Hippocampal formation (tissue), 2 donors: ENCODE measurements at places on chromosomes 2 and 18.

- DNase-seq, result no peak
Measured at GRCh38 chr18:7743256-7743655, 176.1 kb downstream of the PTPRM start.

GRCh38 chr2:181462033-181462432 lies 4.8 kb downstream of the ITGA4 start:
- DNase-seq, result no peak

DNA sequence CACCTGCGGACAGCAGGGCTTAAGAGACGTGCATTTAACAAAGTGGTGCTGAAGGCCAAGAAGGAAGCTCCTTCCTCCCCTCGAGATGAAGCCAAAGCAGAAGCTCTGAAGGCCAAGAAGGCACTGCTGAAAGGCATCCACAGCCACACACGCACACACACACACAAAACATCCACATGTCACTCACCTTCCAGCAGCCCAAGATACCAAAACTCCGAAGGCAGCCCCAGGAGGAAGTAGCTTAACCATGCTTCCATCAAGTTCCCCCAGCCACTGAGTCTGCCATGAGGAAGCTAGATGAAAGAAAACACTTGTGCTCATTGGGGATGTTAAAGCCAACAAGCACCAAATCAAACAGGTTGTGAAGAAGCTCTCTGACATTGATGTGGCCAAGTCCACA lies 175.7 kb upstream of the POU3F3 start:
- DNase-seq, result no peak

DNA sequence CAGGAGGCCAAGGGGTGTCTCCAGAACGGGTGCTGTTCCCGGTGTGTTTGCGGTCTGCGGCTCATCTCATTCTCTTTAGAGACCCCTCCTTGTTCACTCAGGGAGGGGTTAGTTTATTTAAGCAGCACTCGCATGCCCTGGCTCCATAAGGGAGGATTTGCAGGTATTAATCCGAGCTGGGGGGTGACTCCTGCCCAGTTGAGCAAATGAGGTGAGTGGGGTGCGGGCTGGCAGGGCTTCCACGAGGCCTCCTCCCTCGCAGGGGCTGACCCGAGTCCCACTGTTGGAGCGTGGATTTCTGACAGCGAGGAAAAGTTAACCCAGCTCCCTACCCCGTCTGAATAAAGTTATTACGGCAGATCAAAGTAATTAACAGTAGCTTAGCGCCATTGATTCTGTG lies 371.8 kb upstream of the SALL3 start:
- DNase-seq, result no peak

DNA sequence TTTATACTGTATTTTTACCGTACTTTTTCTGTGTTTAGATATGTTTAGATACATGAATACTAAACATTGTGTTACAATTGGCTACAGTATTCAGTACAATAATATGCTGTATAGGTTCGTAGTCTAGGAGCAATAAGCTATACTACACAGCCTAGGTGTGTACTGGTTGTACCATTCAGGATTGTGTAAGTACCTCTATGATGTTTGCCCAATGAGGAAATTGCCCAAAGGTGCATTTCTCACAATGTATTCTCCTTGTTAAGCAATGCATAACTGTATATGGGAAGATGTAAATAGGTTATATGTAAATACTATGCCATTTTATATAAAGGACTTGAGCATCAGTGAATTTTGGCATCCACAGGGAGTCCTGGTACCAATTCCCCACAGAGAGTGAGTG lies 10.7 kb downstream of the EIF2AK2 start:
- no peak for DNase-seq

DNA sequence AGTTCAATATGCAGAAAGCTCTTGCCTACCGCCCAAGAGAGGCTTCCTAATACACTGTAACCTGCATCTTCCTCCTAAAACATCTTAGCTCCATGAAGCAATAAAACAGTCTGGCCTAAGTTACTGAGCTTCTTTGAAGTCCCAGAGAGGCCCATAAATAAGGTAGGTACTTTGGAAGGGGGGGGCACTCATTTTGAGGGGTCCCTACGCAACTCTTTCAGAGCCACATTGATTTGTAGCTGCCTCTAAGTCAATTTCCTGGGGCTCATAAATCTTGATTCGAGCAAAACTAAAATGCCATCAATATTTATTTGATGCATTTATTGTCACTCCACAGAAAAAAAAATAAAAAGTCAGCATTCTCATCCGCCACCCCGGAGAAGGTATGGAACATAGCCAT lies 60.4 kb upstream of the SIX2 start:
- no peak for DNase-seq

- DNase-seq, result no peak
Measured at GRCh38 chr2:64489081-64489751, 34.9 kb upstream of the AFTPH start.

DNA sequence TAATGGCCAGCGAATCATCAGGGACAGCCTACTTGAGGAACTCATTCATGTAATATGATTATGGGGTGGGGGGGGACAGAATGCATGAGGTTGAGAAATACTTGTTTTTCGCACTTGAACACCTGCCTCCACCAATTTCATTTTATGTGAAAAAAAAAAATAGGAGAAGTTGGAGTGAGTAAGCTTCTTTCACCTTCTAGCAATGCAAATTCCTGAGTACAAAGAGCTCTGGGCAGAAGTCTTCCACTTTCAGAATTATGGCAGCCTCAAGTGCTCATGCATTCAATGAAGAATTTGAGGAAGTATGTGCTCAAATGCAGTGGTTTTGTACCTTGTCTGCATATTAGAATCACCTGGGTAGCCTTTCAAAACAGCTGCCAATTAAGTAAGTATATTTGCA lies 40.1 kb upstream of the GPD2 start:
- no peak for DNase-seq

GRCh38 chr2:149984311-149984710 lies 396.7 kb upstream of the MMADHC start:
- no peak for DNase-seq

- DNase-seq, result no peak
Measured at GRCh38 chr18:79983793-79984192, 4.6 kb downstream of the TXNL4A start.

DNA sequence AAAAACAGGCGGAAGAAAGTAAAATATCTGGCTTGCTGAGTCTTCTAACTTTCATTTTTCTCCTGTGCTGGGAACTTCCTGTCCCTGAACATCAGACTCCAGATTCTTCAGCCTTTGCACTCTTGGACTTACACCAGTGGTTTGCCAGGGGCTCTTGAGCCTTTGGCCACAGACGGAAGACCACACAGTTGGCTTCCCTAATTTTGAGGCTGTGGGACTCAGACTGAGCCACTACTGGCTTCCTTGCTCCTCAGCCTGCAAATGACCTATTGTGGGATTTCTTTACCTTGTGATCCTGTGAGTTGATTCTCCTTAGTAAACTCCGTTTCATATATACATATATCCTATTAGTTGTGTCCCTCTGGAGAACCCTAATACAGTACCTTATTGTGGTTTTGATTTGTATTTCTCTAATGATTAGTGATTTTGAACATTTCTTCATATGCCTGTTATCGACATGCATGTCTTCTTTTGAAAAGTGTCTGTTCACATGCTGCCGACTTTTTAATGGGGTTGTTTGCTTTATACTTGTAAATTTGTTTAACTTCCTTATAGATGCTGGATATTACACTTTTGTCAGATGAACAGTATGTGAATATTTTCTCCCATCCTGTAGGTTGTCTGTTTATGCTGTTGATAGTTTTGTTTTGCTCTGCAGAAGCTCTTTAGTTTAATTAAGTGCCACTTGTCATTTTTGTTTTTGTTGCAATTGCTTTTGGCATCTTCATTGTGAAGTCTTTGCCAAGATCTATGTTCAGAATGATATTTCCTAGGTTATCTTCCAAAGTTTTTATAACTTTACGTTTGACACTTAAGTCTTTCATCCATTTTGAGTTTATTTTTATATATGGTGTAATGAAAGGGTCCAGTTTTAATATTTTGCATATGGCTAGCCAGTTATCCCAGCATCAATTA lies 348.8 kb upstream of the SETBP1 start:
- DNase-seq, result no peak

- no peak for DNase-seq
Measured at GRCh38 chr2:150526827-150527226, 39.4 kb upstream of the RND3 start.

GRCh38 chr2:10497797-10498251 lies 49.7 kb upstream of the ODC1 start:
- no peak for DNase-seq

DNA sequence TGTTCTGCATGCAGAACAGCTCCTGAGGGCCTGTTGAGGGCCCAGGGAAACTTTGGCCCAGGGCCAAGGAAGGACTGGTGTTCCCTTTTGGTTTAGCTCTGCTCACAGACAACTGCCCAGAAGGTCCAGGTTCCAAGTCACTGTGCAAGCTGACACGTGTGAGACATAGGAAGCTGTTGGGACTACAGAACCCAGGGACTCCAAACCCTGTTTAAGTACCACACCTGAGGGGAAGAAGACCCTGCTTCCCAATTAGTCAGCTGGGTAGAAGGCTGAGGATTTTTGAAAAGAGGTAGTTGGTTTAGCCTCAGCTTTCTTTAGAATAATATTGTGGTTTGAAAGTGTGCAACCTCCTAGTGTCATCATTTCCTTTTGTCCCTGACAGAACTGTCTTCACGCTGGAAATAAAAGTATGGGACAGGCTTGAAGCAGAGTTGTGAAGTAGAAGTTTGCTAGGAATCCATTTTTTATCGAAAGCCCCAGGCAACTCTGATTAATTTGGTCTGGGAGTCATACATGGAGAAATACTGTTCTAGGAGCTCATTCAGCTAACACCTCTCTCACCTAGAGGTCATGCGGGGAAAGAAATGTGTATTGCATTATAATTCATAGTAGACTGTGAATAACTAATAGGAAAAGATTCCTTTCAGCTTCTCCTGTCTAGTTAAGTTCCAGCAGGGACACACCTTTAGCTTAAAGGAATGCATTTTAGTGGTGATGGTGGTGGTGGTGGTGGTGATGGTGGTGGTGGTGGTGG lies 19.9 kb upstream of the IL1RL1 start:
- no peak for DNase-seq

GRCh38 chr2:16908656-16909055 lies 243.0 kb upstream of the CYRIA start:
- no peak for DNase-seq

- no peak for DNase-seq
Measured at GRCh38 chr18:43692099-43692690, 414.9 kb upstream of the SYT4 start.

GRCh38 chr2:201855356-201855755 lies 49.0 kb downstream of the CDK15 start:
- DNase-seq, result no peak

- DNase-seq, result no peak
Measured at GRCh38 chr2:17375262-17375661, 143.0 kb downstream of the RAD51AP2 start.

DNA sequence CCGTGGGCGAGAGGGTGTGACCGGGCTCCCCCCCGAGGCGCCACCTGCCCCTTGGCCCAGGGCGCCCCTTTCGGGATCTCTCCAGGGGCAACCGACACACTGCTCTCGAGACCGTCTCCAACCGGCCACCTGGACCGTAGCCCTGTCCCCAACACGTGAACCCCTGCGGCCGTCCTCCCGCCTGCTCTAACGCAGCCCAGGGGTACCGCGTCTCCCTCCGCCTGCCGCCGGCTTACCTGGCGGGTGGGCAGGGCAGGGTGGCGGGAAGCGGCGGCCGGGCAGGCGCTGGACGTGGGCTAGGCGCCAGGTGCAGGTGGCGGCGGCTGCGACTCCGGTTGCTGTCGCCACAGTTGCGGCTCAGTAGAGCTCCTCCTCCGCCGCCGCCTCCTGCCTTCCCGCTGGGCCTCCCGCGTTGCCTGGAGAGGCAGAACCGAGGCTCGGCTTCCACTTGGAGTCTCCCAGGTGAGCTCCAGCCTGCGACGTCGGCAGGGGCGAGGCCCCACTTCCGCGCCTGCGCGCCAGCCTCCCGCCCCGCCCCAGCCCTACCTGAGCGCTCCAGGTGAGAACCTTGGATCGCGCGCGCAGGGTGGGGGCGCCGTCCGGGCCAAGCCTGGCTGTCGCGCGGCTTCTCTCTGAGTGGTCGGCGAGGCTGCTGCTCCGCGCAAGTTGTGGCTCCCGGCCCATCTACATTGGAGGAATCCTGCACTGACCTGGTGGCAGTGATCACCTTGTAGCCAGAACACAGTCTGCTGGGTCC lies at the start of gene GALNT3:
GALNT3 (minus strand) TSS at position 469 of the 757 bp plus-strand sequence. CDS start 23,547 bp downstream, outside the sequence.
- no peak for DNase-seq

- no peak for DNase-seq
Measured at GRCh38 chr2:229679393-229680125, 34.8 kb downstream of the DNER start.

DNA sequence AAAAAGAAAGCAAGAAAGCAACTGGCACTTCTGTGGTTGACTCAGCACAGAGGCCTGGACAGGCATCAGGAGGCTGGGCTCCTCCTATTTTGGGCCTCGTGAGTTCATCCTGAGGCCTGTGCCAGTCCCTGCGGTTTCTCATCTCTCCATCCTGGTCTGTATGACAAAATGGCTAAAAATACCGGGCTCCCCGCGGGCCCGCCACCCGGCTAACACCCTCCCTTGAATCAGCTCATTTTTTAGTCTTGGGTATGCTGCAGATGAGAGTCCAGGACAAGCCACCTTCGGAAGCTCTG lies 62.3 kb upstream of the YWHAQ start:
- no peak for DNase-seq

DNA sequence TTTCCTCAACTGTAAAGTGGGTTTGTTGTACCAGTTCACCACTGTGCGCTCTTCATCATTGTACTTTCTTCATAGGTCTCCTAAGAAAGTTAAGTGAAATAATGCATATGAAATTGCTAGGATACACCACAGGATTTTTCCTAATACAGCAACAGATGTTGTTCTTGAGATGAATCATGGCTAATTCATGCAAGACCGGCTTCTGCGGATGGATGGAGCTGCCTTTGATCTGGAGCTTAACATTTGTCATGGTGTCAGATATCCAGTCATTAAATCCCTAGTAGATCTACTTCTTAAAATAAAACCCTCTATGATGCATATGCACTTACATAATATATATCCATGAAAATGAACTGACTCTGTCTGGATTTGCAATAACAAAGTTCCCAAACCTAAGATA lies 114.1 kb downstream of the COL6A3 start:
- DNase-seq, result no peak

DNA sequence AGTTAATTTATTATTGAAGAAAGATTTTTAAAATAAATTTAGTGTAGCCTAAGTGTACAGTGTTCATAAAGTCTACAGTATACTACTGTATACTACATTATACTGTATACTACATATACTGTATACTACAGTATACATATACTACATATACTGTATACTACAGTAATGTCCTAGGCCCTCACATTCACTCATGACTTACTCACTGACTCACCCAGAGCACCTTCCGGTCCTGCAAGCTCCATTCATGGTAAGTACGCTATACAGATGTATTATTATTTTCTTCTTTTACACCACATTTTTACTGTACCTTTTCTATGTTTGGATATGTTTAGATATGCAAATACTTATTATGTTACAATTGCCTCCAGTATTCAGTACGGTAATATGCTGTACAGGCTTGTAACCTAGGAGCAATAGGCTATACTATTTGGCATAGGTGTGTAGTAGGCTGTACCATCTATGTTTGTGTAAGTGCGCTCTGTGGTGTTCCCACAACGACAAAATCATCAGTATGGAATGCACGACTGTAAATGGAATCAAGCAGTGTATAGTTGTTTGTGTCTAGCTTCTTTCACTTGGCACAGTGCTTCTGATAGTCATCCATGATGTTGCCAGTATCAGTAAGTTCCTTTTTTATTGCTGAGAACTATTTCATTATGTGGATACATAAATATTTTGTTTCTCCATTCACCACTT lies 245.7 kb downstream of the MTX2 start:
- no peak for DNase-seq

GRCh38 chr2:35963357-35963756 lies 392.2 kb upstream of the CRIM1 start:
- DNase-seq, result no peak
